ENCODE measurements at places on chromosomes 5 and 9. TPM values are rescaled to one million over a fixed set of nuclear protein-coding genes. Genes with fewer than 3 reads are reported as not detected.

The PCDH1 gene
- total RNA-seq = 49.2 TPM

The GABRB2 gene
- 65.2 TPM for total RNA-seq

The CEP72 gene
- 3.2 TPM for total RNA-seq

The C5orf46 gene
- total RNA-seq = not detected

The RANBP17 gene
- total RNA-seq = 72.0 TPM

The TSSK1B gene
- total RNA-seq = not detected

The C5orf52 gene
- total RNA-seq = not detected

The PCDHB8 gene
- 4.9 TPM for total RNA-seq

The DBH gene
- total RNA-seq = not detected

The PLPP7 gene
- 5.2 TPM for total RNA-seq

The PCDHGB1 gene
- 6.9 TPM for total RNA-seq

The LCN12 gene
- 0.74 TPM for total RNA-seq

The BHMT gene
- 0.25 TPM for total RNA-seq

The SLC36A1 gene
- total RNA-seq = 7.6 TPM

The GPBP1 gene
- total RNA-seq = 118 TPM

The SLC34A3 gene
- total RNA-seq = not detected

The PTBP3 gene
- total RNA-seq = 32.0 TPM

The MARCOL gene
- not detected for total RNA-seq

The NPR3 gene
- total RNA-seq = 15.2 TPM

The NR5A1 gene
- not detected for total RNA-seq

The C5orf63 gene
- total RNA-seq = 3.4 TPM
